NCI-H1436 treated with DMSO at 0.1 percent for 48 hours (cell line): ENCODE measurements at places on chromosomes 7 and 10.

DNA sequence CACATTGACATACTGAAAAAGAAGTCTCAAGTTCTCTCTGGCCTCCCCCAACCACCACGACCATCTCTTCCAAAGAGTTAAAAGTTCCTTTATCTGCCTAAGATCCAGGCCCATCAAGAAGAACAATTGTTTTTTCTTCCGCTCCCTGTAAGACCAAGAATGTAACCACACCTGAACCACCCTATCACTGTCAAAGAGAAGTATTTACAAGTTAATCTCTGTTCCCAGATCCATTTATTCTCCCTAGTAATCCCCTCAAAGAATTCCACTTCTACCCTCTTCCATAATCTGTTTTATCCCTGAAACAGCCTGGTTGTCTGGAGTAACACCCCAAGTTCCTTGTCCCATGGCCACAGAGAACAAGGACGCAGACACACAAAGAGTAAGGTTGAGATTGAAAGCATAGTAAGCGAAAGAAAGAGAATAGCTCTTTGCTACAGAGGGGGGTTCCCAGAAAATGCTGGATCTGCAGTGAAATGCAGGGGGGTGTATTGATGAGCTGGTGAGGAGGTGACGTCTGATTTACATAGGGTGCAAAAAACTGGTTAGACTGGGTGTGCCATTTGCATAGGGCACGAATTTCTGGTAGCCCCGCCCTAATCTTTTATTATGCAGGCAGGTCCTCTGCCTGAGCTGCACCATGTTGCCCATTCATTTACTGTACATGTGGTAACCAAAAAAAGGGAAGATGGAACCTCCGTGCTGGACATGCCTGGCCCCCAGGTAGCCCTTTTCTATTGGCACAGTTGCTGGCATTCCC, 122.0 kb downstream of the SKIDA1 start:
- DNase-seq: no peak

- DNase-seq: no peak
These were observed 42.6 kb downstream of the CDK6 start for GRCh38 chr7:92793656-92794205.

GRCh38 chr7:143323653-143324052, 7.7 kb downstream of the CLCN1 start:
- no peak for DNase-seq

- no peak for DNase-seq
These were observed 6.9 kb upstream of the CALHM1 start for GRCh38 chr10:103465411-103466179.

DNA sequence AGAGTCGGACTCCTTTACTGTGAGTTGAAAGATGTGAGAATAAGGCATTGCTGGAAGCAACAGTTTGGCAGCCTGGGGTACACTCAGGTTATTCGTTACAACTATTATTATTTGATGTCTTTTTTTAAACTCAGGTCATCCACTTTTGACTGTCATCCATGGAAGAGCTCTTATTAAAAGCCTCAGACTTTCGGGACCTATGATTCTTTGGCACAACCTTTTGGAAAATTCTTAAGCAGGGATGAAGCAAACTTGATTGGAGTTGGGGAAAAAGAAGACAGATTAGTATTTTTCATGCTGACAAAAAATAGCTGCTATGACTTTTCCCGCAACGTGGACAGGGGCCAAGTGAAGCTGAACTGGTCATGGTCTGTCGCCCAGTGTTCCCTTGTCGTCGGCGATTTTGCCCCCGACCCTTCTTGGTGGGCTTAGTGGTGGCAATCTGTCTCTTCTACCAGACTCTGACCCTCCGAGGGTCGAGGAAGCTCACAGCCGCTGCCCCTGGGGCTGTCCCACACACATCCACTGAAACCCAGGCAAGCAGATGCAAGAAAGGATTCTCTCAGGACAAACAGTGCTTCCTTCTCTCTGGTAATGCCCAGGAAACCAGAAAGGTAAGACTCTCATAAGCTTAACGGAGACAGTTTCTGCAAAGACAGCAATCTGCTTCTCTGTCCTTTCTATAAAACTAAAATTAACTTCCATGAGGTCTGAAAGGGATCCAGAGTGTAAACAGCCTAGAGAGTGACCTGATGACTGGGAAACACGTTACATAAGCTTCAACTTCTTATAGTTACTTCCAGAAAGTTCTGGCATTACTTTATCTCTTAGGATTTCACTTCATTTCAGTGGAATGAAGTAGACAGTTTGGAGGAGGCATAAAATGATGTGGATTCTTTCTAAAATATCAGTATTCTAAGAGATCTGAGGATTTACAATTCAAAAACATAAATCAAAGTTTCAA, 1.0 kb downstream of the CPED1 start:
- DNase-seq: no peak

DNA sequence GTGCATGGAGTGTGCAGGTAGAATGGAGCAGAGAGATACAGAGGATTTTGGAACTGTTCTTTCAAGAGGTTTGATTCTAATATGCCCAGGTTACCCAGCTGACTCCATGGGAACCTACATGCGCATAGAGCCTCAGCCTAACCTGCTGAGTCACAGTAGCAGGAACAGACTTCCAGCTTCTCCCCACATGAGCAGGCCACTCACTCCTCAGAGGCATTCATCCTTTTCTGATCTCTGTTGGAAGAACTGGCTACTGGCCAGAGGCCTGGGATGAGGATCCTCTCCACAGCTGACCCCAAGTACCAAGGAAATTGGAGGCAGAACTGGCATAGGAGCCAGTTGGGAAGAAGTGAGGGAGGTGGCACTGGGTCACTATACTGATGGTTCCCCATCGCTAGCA, 17.9 kb upstream of the CCSER2 start:
- DNase-seq: no peak

- no peak for DNase-seq
These were observed 286.3 kb downstream of the TNS3 start for GRCh38 chr7:47295606-47296005.

DNA sequence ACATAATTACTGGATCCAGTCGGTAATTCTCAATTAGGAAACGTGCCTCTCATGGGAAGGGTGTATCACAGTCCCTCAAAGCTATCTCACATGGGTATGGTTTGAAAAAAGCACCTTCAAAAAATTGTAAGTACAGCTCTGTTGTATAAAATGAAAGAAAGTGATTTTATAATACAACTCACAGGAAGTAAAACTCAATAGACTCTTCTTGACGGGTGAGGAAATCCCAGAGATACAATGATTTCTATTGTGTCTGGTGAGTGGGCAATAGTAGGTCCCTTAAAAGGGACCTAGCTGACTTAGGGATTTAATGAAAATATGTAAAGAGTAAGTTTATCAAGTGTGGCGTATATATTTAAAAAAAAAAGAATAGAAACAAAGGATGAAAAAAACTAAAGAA, 27.0 kb downstream of the TASOR2 start:
- no peak for DNase-seq

DNA sequence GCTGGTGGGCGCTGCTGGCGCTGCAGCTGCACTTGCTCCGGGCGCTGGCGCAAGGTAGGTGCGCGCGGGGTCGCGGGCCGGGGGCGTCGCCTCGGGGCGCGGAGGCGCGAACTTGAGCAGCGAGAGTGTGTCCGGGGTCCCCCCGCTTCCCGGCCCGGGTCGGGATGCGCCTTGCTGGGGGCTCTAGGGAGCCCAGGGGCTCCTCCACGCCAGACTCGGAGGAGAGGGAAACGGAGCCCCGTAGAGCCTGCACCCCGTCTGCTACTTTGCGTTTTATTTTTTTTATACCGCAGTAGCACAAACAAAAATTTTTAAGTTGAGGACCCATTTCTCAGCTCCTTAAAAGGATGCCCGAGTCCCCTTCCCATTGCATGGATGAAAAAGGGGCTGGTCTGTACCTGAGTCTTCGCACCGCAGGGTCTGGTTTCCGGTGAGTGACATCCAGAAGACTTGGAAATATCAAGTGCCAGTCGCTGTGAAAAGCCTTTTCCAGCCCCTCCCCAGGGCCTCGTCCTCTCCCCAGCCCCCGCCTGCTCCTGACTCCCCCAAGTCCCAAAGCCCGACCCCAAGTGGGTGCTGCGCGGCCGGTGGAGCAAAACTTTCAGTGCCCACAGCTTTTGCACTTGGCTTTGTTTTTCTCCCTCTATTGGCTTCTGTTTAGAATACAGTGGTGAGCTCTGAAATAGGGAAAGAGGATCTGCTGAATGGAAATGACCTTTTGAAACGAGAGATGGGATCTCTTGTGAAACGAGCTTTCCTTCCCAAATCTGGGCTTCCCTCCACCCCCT, 973 bp downstream of the SDK1 start:
- DNase-seq: no peak

DNA sequence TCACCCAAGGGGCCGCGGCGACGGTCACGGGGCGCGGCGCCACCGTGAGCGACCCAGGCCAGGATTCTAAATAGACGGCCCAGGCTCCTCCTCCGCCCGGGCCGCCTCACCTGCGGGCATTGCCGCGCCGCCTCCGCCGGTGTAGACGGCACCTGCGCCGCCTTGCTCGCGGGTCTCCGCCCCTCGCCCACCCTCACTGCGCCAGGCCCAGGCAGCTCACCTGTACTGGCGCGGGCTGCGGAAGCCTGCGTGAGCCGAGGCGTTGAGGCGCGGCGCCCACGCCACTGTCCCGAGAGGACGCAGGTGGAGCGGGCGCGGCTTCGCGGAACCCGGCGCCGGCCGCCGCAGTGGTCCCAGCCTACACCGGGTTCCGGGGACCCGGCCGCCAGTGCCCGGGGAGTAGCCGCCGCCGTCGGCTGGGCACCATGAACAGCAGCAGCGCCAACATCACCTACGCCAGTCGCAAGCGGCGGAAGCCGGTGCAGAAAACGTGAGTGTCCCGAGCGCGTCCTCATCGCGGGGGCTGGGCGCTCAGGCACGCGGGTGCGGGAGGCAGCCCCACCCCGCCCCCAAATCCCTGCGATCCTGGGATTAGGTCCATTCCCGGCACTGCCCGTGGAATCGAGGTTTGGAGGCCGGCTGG, 509 bp downstream of the AHR start:
- DNase-seq: no peak

DNA sequence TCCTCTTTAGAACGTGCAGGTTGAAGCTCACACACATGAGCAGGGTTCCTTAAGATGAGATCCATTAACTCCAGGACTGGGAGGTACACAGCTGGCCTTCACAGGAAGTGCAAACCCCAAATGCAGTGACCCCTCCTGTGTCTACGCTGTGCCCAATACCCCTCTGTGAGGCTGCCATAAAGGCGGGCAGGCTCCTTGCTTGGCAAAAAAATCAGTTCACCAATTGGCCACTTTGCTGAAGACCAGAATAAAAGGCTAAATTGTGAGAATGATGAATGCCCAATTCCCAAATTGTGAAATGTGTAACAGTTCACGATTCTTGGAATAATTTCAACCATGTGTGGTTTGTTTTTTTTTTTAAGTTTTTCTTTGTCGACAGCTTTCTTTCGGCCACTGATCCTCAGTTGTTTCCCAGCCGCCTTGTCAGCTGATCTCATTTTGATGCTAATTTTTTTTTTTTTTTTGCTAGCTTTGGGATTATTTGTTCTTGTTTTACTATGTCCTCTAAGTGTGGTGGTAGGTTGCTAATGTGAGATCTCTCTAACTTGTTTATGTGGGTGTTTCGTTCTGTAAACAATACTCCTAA, 101.9 kb upstream of the PRSS58 start:
- no peak for DNase-seq

DNA sequence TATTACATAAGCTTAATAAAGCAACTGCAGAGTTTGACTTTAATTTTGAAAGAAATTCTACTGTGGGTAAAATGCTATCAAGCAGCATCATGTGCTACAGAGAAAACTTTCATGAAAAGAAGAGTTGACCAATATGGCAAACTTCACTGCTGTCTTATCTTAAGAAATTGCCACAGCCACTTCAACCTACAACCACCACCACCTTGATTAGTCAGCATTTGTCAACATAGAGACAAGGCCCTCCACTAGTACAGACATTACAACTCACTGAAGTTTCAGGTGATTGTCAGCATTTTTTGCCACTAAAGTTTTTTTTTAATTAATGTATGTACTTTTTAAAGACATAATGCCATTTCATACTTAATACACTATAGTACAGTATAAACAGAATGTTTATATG, 350.3 kb downstream of the HPSE2 start:
- DNase-seq: no peak

- no peak for DNase-seq
These were observed 610.1 kb downstream of the LRMDA start for GRCh38 chr10:76041551-76041950.

GRCh38 chr7:32253299-32253698, 183.1 kb upstream of the PDE1C start:
- no peak for DNase-seq

- no peak for DNase-seq
These were observed at the start of gene BLNK for GRCh38 chr10:96271016-96271815. BLNK (minus strand) TSS chr10:96271569; CDS start chr10:96271398, 171 bp downstream.

DNA sequence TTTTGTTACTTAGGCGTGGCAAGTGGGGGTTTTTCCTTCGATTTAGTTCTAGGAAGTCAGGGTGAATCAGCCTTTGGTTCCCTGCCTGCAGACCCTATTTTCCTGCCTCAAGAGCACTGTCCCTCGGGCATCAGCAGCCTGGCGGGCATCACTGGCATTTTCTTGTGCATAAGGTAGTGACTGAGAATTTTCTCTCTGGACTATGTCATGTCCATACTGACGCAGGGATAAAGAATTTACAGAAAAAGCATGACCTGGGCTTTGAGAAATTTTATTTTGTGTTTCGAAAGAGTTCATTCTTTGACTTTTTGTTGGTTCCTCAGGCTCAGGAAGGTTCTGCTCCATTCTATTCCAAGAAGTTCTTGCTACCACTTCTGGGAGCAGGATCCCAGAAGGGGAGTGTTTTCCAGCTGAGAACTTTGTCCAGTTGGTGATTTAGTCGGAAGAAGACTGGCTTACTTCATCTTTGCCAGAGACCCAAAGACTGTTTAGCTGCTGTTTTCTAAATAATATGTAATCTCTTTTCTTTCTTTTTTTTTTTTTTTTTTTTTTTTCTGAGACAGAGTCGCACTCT, 213.9 kb upstream of the SH2B2 start:
- no peak for DNase-seq

GRCh38 chr7:79673969-79674368, 220.5 kb upstream of the MAGI2 start:
- no peak for DNase-seq

DNA sequence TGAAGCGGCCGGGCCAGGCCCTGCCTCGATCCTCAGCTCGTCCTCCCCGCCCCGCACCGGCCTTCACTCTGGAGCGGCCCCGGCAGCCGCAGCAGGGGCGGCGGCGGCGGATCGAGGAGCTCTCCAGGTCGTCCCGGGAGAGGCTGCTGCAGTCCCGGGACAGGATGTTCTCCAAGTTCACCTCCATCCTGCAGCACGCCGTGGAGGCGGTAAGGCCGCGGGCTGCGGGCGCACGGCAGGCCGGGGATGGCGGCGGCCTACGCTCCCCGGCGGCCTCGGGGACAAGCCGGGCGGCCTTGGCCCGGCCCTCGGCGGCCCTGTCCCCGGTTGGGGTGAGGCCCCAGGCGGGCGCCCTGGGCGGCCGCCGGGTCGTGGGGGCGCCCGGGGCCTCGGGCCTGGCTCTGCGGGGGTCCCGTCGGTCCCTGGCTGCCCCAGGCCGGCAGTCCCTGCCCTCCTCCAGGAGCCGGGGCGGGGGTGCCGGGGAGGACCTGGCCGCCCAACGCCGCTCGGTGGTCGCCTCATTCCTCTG, 399 bp downstream of the FHIP2A start:
- no peak for DNase-seq
